ENCODE measurements at places on chromosomes 3 and 15. TPM values are rescaled to one million over a fixed set of nuclear protein-coding genes. Genes with fewer than 3 reads are reported as not detected.

DNA sequence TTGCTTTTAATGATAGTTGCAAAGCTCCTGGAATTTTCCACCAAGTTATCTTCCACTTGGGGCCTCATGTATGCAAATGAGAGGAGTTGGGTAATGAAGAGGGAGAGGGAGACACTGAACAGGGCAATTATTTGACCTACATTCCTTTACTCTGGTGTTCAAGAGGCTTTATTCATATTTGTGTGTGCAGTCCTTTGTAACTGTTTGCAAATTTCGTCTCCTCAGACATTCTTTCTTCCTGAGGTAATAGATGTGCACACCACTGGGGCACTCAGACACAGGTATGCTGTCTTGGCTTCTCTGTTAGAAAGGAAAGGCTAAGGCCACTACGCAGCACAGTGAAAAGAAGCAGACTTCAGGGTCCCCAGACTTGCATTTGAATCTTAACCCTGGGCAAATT, 189.7 kb upstream of the IL12A start:
- H3K36me3 ChIP-seq = no peaks in the 10 kb centered on the region
- no peak overlapping the region for H3K27ac ChIP-seq
- no peak overlapping the region for H3K4me3 ChIP-seq
- H3K4me1 ChIP-seq = no peaks in the 10 kb centered on the region
- no peak for DNase-seq
- no peaks in the 10 kb centered on the region for H3K27me3 ChIP-seq

Gene C3orf33
- 5.3 TPM for total RNA-seq

GRCh38 chr3:191316876-191317603, 12.2 kb upstream of the CCDC50 start:
- H3K4me3 ChIP-seq = no peak overlapping the region
- no peaks in the 10 kb centered on the region for H3K4me1 ChIP-seq
- no peak overlapping the region for H3K27ac ChIP-seq
- no peaks in the 10 kb centered on the region for H3K36me3 ChIP-seq

- H3K4me3 ChIP-seq = no peak overlapping the region
- H3K27ac ChIP-seq = peak overlapping the region; percentile 42
- H3K4me1 ChIP-seq = peaks cover 54% of the 10 kb centered on the region
- no peaks in the 10 kb centered on the region for H3K36me3 ChIP-seq
- no peaks in the 10 kb centered on the region for H3K27me3 ChIP-seq
- peak; percentile 49 for DNase-seq
Measured at GRCh38 chr15:73800662-73801345, 47.7 kb upstream of the INSYN1 start.

Gene LEKR1
- total RNA-seq = not detected

DNA sequence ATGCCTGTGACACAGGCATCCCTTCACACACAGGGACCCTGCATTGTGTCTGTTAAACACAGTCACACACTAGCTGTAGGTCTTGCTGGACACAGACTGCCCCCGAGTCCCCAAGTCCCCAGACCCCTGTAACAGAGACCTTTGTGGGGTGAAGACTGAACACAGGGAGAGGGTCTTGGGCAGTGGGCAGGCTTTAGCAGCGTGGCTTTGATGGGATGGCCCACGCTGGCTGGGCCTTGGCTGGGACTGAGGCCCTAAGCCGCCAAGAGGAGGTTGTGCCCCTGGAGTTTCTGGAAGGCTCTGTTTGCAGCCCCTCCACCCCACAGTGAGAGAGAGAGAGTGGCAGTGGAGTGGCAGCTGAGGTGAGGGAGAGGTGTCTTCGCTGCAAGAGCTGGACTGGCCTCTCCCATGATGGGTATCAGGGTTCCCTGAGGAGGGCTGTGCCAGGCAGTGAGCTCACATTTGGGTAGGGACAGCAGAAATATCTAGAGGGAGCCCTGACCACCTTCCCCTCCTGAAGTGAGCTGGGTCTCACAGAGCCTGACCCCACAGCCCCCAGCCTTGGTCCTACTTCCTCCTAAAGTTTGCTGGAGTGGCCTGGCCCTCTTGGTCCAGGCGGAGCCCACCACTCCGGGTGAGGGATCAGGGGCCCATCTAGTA, 635 bp upstream of the VILL start:
- H3K4me3 ChIP-seq = no peak overlapping the region
- no peak overlapping the region for H3K27ac ChIP-seq
- no peaks in the 10 kb centered on the region for H3K36me3 ChIP-seq

DNA sequence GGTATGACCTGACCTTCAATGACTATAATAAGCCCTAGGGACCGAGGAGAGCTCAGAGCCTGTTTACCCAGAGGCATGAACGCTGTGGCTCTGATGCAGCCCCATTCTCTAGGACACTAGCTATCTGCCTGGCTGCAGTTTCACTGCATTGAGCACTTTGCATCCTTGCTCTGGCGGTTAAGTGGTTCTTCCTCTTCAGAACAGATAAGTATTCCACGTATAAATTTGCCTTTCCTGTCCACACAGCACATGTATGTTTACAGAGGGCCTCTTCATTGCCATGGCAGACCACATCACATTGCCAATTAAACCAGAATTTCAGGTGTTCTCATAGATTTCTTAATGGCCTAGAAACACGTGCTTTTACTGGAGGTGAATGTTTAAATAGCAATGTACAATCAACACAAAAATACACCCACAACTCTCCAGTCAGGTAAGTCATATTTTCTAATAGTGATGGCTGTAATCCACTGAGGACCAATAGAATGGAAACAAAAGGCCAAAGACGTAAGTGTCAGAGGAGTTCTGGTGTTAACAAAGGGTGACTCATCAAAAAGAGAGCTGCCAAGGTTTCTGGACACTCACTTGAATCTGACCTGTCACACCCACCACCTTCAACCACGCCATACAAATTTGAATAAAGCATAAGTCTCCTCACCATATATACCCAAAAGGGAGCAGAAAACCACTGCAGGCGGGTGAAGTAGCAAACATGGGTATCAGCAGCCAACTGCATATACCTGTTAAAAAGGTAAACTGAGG, 553.4 kb downstream of the OCA2 start:
- H3K27ac ChIP-seq = no peak overlapping the region
- H3K4me3 ChIP-seq = no peak overlapping the region
- no peak for DNase-seq
- no peaks in the 10 kb centered on the region for H3K36me3 ChIP-seq
- no peaks in the 10 kb centered on the region for H3K27me3 ChIP-seq

GRCh38 chr3:131619821-131620220, 117.0 kb upstream of the MRPL3 start:
- H3K27me3 ChIP-seq = no peaks in the 10 kb centered on the region
- no peak overlapping the region for H3K27ac ChIP-seq
- no peak for DNase-seq
- no peak overlapping the region for H3K4me3 ChIP-seq

DNA sequence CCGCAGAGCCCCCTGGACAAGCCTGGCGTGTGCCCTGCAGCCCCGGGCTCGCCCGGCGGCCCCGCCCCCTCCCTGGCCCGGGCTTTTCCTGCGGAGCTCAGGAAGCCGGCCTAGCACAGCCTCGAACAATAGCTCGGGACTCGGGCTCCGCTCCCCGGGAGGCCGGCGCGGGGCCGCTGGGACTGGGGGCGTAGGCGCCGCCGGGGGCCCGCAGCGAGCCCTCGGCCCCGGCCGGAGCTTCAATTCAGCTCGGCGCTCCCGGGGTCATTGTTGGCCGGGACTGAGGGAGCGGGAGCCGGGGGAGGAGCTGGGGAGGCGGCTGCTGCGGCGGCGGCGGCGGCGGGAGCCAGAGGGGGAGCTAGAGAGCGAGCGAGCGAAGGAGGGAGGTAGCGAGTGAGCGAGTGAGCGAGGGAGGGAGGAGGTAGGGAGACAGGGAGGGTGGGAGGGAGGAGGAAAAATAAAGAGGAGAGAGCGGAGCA, 41.0 kb upstream of the ROPN1 start:
- H3K4me1 ChIP-seq = peaks cover 6% of the 10 kb centered on the region
- peak overlapping the region; percentile 85 for H3K27ac ChIP-seq
- no peaks in the 10 kb centered on the region for H3K27me3 ChIP-seq
- H3K4me3 ChIP-seq = peak overlapping the region; percentile 89
- peak; percentile 69 for DNase-seq

Gene LRIG1
- total RNA-seq = 45.3 TPM
